ENCODE measurements at places on chromosomes 2 and 18. TPM values are rescaled to one million over a fixed set of nuclear protein-coding genes. Genes with fewer than 3 reads are reported as not detected.

Gene PLGLB2
- 3.2 TPM for total RNA-seq

Gene IL18R1
- 4.7 TPM for total RNA-seq

Gene SOWAHC
- 17.7 TPM for total RNA-seq

Gene SEPTIN2
- 394 TPM for total RNA-seq

Gene KCNJ3
- total RNA-seq: not detected

Gene TMEM214
- 50.7 TPM for total RNA-seq

Gene TGFA
- total RNA-seq: not detected

Gene FTCDNL1
- 5.0 TPM for total RNA-seq

Gene TUBA3E
- total RNA-seq: not detected

Gene SERPINB5
- total RNA-seq: not detected

Gene ALK
- under 0.01 TPM for total RNA-seq

Gene TXNDC9
- 75.7 TPM for total RNA-seq

Gene FSHR
- 0.29 TPM for total RNA-seq

Gene RGPD3
- total RNA-seq: 0.59 TPM

Gene HRH4
- total RNA-seq: under 0.01 TPM

Gene DSG1
- total RNA-seq: not detected

Gene CYP27C1
- total RNA-seq: 2.4 TPM

Gene IWS1
- total RNA-seq: 36.6 TPM

Gene TUBA4A
- total RNA-seq: 11.9 TPM

Gene ALKAL2
- not detected for total RNA-seq

Gene SKOR2
- total RNA-seq: not detected

Gene UGT1A9
- not detected for total RNA-seq
